Daoy (cell line): ENCODE measurements at places on chromosomes 2 and 18. TPM values are rescaled to one million over a fixed set of nuclear protein-coding genes. Genes with fewer than 3 reads are reported as not detected.

The DSG4 gene
- total RNA-seq = not detected in 2 replicates

The SLC8A1 gene
- total RNA-seq = 5.3 and 9.0 TPM in 2 replicates

The CRYGD gene
- not detected in 2 replicates for total RNA-seq

The POTEI gene
- total RNA-seq = 0.06 and 0.40 TPM in 2 replicates

The PTPRN gene
- 0.21 and 1.3 TPM in 2 replicates for total RNA-seq

The GALR1 gene
- not detected in 2 replicates for total RNA-seq

The MARCHF4 gene
- 4.1 and 4.8 TPM in 2 replicates for total RNA-seq

The ING5 gene
- total RNA-seq = 12.0 and 21.0 TPM in 2 replicates

The SKA1 gene
- 48.2 and 62.6 TPM in 2 replicates for total RNA-seq

The FN1 gene
- total RNA-seq = 2,790 and 3,465 TPM in 2 replicates

The TMX3 gene
- 39.6 and 43.4 TPM in 2 replicates for total RNA-seq

The BMP10 gene
- not detected in 2 replicates for total RNA-seq

The C1QL2 gene
- total RNA-seq = not detected in 2 replicates
